ENCODE measurements at places on chromosomes 4 and X. TPM values are rescaled to one million over a fixed set of nuclear protein-coding genes. Genes with fewer than 3 reads are reported as not detected.

- no peak overlapping the region for H3K27ac ChIP-seq
- peak; percentile 6 for DNase-seq
- H3K27me3 ChIP-seq, result no peaks in the 10 kb centered on the region
- no peak overlapping the region for H3K4me3 ChIP-seq
- no peaks in the 10 kb centered on the region for H3K4me1 ChIP-seq
Measured at GRCh38 chrX:110669572-110669971, 126.0 kb downstream of the CHRDL1 start.

GRCh38 chr4:56296526-56296925 lies 90.8 kb downstream of the AASDH start:
- H3K36me3 ChIP-seq, result no peaks in the 10 kb centered on the region
- no peaks in the 10 kb centered on the region for H3K4me1 ChIP-seq
- no peak for DNase-seq
- H3K27ac ChIP-seq, result no peak overlapping the region

DNA sequence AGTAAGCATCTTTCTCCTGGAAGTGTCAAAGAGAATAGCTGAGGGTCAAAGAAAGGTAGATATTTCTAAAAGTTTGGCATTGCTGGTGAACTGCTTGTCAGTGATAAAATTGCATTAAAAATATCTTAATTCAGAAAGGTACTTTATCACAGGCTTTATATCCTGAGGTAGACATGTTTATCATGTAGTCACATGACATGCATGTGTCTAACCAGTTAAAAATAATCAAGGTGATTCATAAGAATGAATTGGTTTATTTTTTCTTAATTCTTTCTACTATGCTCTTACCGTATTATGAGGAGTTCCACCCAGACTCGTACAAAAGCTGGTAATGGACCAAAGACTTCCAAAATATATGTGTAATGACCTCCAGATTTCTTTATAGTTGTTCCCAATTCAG lies 6.1 kb downstream of the SLC7A11 start:
- H3K27ac ChIP-seq, result no peak overlapping the region
- no peaks in the 10 kb centered on the region for H3K36me3 ChIP-seq
- no peaks in the 10 kb centered on the region for H3K4me1 ChIP-seq
- H3K4me3 ChIP-seq, result no peak overlapping the region
- H3K27me3 ChIP-seq, result no peaks in the 10 kb centered on the region

DNA sequence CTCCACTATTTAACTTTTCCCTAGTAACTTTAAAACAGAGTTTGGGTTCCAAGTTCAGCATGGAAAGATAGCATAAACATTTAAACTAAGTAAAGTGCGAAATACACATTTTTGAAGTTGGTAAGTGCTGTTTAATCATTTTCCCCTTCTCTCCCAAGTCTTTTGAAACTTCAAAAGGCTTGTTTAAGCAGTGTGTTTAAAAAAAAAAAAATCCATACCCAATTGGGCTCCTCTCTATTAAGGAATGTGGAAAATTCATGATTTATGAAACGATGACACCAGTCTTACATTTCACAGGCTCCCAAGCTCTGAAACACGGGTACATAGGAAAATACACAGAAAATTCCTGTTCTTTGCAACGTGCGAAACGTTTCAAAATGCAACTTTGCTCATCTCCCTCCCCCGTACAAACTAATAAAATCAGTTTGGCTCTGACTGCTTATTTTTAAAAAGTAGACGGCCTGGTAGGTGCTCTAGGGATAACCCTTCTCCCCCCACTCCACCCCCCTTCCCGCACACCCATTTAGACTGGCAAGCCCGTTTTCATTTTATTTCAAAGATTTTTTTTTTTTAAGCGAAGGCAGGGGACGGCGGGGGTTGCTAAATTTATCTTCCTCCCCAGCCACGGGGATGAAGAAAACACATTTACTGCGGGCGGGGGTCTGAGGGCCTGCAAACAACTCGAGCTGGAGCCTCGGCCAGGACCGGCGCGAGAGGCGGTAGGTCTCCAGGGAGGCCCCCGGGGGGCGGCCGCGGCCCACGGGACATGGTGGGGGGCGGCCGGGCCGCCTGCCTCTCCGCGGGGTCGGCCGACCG lies 786 bp upstream of the ZFX start:
- no peaks in the 10 kb centered on the region for H3K27me3 ChIP-seq
- no peaks in the 10 kb centered on the region for H3K36me3 ChIP-seq
- peak overlapping the region; percentile 54 for H3K4me3 ChIP-seq
- DNase-seq, result no peak
- no peaks in the 10 kb centered on the region for H3K4me1 ChIP-seq
- peak overlapping the region; percentile 93 for H3K27ac ChIP-seq

DNA sequence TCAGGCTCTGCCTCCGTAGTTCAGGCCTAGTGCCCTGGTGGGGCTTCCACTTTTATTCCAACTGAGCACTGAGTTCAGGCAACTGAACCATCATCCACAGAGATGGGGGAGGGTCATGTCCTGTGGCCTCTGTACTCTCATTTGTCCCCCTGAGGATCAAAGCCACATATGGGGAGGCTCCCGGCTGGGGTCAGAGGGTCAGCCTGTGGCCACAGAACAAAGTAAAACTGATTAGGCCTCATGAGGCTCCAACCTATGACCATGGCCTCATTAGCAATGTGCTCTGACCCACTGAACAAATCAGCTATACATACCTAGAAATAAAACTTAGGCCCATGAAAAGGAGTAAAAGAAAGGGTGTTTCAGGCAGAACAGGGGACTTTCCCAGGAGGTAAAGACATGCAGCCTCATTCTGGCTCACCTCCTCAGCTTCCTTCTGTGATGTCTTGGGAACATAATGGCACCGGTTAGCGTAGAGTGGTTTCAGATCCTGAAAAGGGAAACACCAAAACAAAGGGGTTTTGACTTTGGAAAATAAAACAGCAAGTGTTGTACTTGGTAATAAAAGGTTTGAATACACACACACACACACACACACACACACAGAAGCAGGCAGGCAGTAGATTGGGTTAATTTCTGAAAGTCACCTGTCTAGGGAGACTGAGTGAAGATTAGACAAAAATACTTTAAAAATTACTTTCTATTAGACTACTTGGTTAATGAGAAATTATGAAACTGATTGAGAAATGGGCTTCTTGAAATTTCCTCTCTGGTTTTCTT lies 24.3 kb downstream of the TMEM255A start:
- no peak overlapping the region for H3K4me3 ChIP-seq
- H3K4me1 ChIP-seq, result no peaks in the 10 kb centered on the region
- H3K27me3 ChIP-seq, result no peaks in the 10 kb centered on the region
- DNase-seq, result no peak
- H3K36me3 ChIP-seq, result no peaks in the 10 kb centered on the region

DNA sequence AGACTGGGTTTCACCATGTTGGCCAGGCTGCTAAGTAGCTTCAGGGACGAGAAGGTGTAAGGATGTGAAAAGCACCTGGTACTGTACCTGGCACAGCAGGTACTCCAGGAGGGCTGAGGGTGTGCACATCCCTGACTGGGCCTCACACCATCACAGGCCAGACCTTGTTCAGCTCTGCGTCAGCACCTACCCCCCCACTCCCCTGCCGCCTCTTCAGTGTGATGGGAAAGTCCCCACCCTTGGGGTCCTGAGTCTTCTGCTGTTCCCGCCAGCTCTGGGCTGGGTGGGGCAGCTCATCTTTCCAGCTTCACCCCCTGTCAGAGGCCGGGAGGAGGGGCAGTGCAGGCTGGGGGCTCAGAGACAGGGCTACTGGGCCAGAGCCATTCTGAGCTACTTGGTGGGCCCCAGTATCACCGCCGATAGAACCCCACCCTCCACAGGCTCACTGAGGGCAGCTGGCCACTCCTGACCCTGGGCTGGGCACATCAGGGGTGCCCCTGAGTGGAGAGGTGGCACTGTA lies 6.7 kb upstream of the SH3BP2 start:
- no peaks in the 10 kb centered on the region for H3K4me1 ChIP-seq
- H3K27ac ChIP-seq, result no peak overlapping the region
- no peaks in the 10 kb centered on the region for H3K36me3 ChIP-seq

Gene CHIC1
- total RNA-seq, result 8.7 TPM

- no peak for DNase-seq
- H3K36me3 ChIP-seq, result no peaks in the 10 kb centered on the region
- no peaks in the 10 kb centered on the region for H3K27me3 ChIP-seq
- no peaks in the 10 kb centered on the region for H3K4me1 ChIP-seq
- H3K27ac ChIP-seq, result no peak overlapping the region
Measured at GRCh38 chrX:39073131-39073530, 271.9 kb downstream of the MID1IP1 start.

Gene FAM13A
- 27.2 TPM for total RNA-seq

GRCh38 chrX:63656871-63657580 lies 128.0 kb downstream of the ARHGEF9 start:
- no peak overlapping the region for H3K4me3 ChIP-seq
- H3K27me3 ChIP-seq, result no peaks in the 10 kb centered on the region
- no peak overlapping the region for H3K27ac ChIP-seq
- H3K36me3 ChIP-seq, result no peaks in the 10 kb centered on the region
- no peak for DNase-seq

DNA sequence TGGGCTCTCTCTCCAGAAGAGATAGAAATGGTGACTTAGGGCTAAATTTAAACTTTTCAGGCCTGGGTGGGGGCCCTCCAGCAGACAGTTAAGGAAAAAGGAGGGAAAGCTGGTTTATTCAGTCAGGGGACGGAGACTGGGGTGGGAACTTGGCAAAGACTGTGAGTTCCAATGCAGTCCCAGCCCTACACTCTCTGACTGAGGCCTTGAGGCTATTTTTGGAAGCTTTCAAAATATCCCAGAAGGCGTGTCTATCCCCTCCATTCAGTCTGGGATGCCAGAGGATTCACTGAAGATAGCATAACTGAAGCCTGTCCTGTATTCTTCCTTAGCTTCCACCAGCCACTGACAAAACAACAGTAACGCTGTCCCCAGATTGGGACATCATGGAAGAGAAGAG lies 32.1 kb upstream of the MSN start:
- H3K27ac ChIP-seq, result no peak overlapping the region
- no peaks in the 10 kb centered on the region for H3K36me3 ChIP-seq
- DNase-seq, result no peak
- no peaks in the 10 kb centered on the region for H3K4me1 ChIP-seq
- H3K27me3 ChIP-seq, result no peaks in the 10 kb centered on the region

DNA sequence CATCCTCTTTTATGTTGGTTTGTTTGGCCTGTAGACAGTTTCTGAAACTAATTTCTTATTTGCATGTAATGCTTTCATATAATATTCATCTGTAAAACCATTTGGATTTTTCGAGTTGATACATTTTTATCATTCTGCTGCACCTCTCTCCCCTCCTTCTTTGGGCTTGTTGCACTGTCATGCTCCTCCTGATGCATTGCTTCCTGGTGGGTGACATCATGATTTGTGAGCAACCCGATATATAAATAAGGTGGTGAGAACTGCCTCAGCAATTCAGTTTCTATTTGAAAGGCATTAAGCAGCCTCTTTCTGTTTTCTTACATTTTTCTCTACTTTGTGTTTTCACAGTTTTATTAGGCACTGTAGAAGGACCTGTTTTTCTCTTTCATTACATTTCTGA lies 515.7 kb downstream of the RPA4 start:
- no peaks in the 10 kb centered on the region for H3K36me3 ChIP-seq
- H3K4me3 ChIP-seq, result no peak overlapping the region
- no peak for DNase-seq
- H3K4me1 ChIP-seq, result no peaks in the 10 kb centered on the region

All from prostate gland (tissue), 2 donors.